ENCODE measurements at places on chromosomes 7 and 10.

GRCh38 chr7:78301407-78301806, 502.8 kb downstream of the PHTF2 start:
- DNase-seq: no peak

GRCh38 chr7:66415659-66416265, 210.6 kb downstream of the TPST1 start:
- DNase-seq: no peak

DNA sequence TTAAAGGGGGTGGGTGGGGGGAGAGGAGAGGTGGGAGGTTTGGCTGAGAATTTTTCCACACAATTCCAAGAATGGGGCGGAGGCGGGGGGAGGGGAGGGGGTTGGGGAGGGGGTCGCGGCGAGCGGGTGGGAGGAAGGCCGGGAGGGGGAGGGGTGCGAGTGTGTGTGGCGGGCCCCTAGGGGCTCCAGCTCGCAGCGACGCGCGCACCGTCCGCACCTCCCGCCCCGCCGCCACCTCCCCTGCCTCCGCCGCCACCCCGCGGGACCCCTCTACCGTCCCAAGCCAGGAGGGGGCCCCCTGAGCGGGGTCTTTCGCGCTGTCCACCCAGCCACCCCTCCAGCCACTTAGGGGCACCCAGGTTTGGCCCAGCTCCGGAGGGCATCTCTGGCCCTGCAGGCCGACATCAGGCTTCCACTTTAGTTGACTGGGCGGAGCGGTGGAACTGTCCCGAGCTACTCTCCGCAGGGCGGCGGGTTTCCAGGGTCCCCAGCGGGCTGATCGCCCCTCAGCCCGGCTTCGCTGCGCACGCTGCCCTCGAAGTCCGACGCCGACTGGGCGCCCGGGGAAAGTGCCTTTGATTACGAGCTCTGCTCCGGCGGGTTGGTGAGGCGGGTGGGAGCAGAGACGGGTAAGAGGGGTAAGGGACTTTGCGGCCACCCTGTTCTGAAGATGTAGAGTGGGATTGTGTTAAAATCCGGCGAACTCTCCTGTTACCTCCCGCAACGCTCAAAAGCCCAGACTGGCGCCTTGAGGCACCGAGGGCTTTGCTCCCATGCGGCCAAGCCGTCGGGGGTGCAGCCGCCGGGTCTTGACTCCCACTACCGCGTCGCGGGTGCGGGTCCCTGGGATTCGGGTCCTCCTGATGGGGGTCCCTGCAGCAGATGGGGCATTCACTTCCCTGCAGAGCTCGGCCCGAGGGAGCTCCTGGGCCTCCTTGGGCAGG, 1.8 kb upstream of the VAX1 start:
- DNase-seq: no peak

DNA sequence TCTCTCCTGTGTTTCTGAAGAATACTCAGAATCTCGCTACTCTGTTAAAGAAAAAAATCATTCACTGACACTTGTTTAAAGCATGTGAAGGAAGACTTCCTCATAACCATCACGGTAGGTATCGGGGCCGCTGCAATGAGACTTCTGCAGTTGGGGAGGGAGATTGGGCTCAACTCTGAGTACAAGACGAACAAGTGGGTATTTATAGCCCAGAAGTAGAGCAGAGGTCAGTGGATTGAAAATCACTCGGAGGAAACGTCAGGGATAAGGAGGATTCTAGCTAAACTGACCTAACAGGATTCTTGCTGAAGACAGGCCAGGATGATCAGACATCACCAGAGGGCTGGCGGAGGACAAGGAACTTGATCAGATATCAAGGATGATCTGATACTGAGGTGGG, 33.3 kb downstream of the ITPRIP start:
- DNase-seq: no peak

GRCh38 chr10:53358536-53358935, 586.0 kb upstream of the MBL2 start:
- DNase-seq: no peak

DNA sequence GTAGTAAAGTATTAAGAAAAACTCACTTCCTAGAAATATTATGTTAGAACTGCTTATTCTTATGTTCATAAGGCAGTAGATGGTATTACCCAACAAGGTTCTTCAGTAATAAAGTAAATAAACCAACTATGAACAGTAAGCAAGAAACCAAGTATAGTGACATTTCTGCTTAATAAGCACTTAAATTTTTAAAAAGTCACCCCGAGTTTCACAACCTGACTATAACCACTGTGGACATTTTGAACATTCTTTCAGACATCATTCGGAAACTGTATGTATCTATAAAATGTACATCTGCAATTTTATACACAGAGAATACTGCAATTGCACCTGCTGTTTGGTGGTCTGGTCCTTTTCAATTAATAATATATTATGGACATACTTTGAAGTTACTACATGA, 1073.6 kb downstream of the XPNPEP1 start:
- no peak for DNase-seq

DNA sequence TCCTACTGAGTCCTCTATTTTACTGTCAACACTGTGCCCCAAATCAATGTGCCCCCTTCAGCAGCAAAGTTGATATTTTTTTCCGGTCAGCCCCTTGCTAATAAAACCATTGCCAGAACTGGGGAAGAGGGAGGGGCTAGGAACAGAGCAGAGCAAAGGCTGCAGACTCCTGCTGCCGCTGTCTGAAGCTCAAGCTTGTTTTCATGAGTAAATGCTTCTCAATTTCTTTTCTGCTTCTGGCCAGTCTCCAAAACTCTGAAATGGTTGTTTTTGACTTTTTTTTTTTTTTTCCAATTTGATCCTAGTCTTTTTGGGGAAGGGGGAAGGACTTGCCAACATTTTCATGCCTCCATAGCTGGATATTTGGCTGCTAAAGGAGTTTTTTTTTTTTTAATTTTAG, 26.7 kb upstream of the PROSER2 start:
- DNase-seq: no peak

DNA sequence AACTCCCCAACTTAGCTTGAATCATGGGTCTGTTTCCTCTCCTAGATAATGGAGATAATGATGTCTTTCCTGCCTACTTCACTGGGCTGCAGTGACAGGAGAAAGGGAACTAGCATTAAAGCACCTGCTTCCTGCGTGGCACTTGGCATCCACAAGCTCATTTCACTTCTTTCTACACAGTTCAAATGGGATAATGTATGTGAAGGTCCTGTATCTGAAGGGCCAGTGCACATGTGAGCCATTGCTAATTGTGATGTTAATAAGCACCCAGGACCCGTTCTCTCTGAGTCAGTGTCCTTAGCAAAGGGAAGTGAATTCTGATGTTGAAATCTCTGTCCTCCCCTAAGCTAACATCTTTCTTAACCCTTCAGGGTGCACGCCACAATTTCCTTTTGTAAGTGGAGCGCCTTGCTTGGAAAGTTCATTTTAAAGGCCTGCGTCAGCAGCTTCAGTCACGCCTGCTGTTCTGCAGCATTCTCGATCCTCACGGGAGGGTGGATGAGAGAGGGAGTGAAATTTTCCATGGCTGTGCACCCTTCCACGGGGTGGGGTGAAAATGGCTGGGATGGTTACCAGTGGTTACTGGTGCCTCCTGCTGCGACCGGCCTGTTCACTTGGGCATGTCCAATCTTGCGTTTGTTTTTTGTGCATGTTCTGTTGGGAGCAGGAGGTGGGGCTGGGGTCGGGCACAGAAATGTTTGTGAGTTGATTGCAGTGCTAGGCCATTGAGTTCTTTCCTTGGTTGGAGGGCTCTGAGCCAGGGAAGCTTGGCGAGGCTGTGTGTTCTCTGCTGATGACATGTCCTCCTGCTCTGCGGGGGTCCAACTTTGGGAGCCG, 59.2 kb downstream of the HK1 start:
- DNase-seq: no peak

GRCh38 chr7:111735661-111736551, 173.6 kb upstream of the IMMP2L start:
- DNase-seq: peak; percentile 71

- no peak for DNase-seq
Measured at GRCh38 chr7:27198138-27198841, 1.6 kb downstream of the HOXA13 start.

GRCh38 chr10:74139981-74140380, 10.6 kb downstream of the AP3M1 start:
- no peak for DNase-seq

DNA sequence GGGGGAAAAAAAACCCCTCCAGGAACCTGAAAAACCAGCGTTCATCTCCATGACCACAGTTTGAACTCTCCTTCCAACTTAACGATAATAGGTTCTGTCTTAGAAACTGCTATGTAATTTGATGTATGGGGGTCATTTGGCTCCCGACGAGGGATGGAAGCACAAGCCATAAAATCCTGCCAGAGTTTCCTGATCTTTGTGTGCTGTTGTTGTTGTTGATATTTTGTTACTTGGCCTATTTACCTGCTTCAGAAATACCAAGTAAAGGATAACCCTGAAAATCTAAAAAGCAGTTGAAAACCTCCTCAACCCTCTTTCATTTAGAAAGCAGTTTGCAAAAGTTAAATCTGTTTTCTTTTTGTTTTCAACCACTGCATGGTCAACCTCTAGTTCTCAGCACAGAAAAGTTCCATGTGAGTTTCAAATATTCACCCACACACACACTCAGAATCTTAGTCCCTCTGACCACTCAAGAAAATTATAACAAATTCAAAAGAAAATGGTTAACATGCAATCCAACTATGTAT, 9.3 kb upstream of the HOXA2 start:
- DNase-seq: no peak

DNA sequence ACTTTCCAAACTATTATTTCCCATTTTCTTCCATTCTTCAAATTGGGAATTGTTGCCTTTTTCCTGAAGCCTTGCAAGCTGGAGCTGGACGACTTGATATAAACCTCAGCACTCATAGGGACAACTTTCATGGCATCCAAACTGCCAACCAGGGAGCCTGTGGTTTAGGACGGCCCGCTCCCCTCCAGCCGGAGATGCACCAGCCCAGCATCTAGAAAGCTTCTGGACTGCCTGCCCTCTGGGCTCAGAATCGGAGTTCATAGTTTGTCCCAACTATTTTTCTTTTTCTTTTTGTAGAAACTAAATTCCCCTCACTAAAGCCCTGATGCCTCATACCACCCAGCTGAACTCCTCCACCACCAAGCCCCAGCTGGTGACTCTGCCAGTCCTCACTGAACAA, 200.3 kb downstream of the DNAJB6 start:
- no peak for DNase-seq

- DNase-seq: no peak
Measured at GRCh38 chr10:8513155-8514147, 459.0 kb downstream of the GATA3 start.

DNA sequence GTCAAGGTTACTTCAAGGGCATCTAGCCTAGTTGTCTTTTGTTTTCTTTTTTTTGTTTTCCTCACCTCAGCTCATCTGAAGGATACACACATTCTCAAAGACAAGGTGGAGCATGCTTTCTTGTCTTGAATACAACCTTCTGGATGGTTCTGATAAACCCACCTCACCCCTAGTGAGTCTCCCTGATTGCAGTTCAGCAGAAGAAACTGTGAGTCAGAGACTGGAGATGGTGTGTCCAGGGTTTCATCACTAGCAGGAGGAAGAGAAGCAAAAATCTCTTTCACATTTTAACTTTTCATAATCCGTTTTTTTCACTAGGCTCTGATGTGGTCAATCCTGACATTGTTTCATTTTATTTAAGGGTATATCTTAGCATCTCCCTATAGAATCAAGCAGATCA, 143.0 kb upstream of the NRBF2 start:
- DNase-seq: no peak

DNA sequence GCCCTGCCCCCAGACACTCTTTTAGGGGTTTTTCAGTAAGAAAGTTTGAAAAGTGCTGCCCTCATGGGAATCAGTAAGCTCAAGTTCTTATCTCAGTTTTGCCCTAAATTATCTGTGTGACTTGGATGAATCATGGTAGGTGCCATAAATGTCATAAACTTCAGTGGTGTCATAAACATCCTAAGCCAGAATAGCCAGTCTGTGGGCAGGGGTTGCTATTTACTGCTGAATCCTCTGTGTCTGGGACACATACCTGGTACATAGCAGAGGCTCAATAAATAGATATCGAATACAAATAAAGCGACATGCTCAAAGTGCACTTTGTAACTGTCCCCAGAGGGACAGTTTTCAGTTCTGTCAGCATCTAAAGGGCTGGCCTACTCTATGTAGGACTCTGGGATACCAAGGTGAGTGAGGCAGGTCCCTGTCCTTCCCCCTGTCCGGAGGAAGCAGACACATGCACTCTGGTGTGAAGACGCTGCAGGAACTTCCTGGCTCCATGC, 502.1 kb downstream of the RPS24 start:
- no peak for DNase-seq

- DNase-seq: no peak
Measured at GRCh38 chr10:29634764-29635625, at the start of gene SVIL. Gene SVIL (minus strand): TSS chr10:29634971. CDS start chr10:29555058, 79,913 bp downstream.

GRCh38 chr7:4683884-4684565, 1.9 kb downstream of the FOXK1 start:
- DNase-seq: no peak

- no peak for DNase-seq
Measured at GRCh38 chr10:28892818-28893547, 215.7 kb downstream of the BAMBI start.

- peak; percentile 24 for DNase-seq
Measured at GRCh38 chr10:123136806-123137642, 1.3 kb downstream of the HMX3 start.

- DNase-seq: no peak
Measured at GRCh38 chr7:73856941-73857340, 4.0 kb upstream of the TMEM270 start.

- no peak for DNase-seq
Measured at GRCh38 chr10:26527018-26527417, 88.9 kb downstream of the APBB1IP start.

DNA sequence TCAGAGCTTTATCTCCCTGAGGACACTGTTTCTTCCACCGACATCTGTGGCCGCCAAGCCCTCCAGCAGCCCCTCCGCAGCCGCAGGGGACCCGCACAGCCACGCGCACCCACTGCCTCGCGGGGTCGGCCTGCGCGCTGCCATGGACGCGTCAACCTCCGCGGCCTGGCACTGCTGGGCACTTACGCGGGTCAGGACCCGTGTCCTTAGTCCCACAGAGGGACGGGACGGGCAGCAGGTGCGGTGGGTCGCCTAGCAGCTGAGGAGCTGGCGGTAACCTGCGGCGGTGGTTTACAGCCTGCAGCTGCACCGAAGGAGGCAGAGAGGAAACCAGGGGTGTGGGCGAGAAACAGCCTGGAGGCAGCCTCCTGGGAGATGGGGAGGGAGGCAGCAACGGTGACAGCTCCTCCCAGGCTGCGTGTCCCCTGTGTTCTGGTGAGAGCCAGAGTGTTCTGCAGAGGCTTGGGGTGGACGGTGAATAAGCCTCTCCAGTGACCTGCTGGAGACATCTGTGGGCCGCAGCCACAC, 61.3 kb downstream of the SEC61G start:
- DNase-seq: no peak

Measured in stimulated activated CD4-positive, alpha-beta T cell treated with anti-CD3 and anti-CD28 coated beads, Interleukin-2, amount 100 ng/mL, for 48 hours (primary cell).